ENCODE measurements at places on chromosomes 7 and 10.

DNA sequence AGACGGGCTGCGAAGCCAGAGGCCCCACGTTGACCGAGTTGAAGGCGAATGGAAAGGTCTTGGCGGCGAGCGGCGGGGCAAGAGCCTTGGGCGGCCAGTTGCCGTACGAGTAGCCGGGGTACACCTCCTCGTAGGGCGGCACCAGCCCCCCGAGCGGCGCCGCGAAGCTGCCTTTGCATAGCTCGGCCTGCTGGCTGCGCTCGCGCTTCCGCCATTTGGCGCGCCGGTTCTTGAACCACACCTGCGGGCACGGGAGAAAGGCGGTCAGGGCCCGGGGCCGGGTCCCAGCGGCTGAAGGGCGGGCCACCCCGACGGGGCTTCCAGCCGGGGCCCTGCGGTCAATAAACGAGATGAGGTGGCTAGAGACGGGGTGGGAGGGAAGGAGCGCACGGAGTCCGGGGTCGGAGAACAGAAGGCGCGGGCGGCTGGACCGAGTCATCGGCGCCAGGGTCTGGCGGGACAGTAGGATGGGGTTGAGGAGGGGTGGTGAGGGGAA, 4.8 kb downstream of the ELOVL3 start:
- peak; percentile 26 for DNase-seq

DNA sequence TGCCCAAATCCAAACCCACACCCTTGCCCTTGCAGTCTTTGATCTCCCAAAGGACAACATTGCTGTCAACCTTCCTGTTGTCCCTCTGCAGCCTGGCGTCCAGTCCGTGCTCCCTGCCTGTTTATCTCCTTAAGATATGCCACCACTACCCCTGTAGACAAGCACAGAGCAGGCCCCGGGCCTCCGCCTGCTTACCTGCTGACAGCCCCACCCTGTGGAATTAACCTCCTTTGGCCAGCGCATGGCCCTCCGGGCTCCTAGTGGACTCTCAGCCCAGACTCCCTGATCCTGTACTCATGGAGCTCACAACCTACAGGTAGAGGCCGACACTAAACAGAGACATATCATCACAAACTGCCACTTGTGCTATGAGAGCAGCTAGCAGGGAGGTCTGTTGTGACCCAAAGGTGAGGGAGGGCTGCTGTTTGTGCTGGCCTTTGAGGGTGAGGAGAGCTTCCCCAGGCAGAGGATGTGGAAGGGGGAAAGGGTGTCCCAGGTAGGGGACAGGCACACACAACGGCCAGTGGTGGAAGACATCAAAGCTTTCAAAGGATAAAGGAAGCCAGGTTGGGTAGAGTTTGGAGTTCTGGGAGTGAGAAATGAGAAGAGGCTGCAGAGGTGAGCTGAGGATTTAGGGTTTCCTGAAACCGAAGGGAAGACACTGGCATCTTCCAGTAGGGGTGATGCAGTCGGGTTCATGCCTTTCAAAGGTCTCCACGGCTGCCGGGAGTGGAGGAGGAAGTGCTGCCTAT, 174.5 kb upstream of the ZMIZ1 start:
- no peak for DNase-seq

- no peak for DNase-seq
Measured at GRCh38 chr10:58157076-58157766, 110.5 kb downstream of the IPMK start.

DNA sequence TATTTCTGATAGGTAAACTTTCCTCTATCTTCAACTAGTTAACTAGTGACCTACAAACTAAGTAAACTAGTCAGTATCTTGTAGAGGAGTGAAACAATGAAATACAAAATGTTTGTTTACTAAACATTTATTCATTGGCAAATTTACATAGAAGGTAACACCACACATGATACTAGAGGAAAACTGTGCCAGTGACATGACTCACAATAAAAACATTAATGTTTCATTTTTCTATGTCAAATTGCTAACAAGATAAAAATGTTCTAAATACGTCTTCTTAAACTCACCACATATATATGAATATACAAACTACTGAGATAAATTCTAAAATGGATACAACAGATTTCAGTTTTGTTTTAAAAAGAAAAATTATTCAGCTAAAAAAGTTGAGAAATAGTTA, 471.3 kb downstream of the PARD3 start:
- DNase-seq, result no peak

GRCh38 chr7:5234852-5235831, 45.1 kb downstream of the WIPI2 start:
- DNase-seq, result no peak

DNA sequence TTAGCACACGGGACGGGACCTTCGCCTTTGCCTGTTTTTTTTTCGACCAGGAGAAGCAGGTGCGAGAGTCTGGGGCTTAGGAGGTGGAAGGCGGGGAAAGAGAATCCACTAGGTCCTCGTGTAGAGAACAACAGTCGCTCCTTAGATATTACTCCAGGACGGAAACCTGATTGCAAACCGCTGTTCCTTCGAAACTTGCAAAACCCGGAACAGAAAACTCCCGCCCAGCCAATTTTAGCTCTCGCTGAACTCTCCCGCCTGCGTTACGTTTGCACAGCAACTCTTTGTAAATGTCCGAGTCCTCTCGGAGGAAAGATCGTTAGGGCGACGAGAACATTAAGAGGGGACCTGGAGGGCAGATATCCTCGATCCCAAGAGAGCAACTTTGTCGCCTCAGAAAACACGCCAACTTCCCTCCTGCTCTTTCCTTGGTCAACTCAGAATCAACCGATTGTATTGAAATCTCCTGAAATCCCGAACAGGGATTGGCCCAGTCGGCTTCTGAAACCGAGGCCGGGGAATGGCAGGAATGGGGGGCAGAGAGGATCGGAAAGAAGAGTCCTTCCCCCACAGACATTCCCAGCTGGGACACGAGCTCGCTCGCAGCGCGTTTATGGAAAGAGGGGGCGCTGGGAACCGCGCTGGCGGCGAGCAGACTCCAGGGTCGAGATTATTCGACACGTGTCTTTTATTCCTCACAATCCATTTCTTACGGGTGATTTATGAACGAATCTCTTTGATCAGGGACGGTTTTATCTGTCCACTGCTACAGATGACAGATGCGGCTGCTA, 9.9 kb downstream of the TWIST1 start:
- DNase-seq, result no peak

- DNase-seq, result no peak
Measured at GRCh38 chr7:44291733-44292419, 33.5 kb downstream of the CAMK2B start.

- DNase-seq, result no peak
Measured at GRCh38 chr10:65040796-65041195, 1519.6 kb downstream of the REEP3 start.

GRCh38 chr7:148847815-148848734, 36.0 kb downstream of the EZH2 start:
- no peak for DNase-seq

- DNase-seq, result no peak
Measured at GRCh38 chr7:54090652-54091213, 451.4 kb upstream of the VSTM2A start.

- DNase-seq, result no peak
Measured at GRCh38 chr10:124745673-124746072, 1.5 kb upstream of the FAM53B start.

DNA sequence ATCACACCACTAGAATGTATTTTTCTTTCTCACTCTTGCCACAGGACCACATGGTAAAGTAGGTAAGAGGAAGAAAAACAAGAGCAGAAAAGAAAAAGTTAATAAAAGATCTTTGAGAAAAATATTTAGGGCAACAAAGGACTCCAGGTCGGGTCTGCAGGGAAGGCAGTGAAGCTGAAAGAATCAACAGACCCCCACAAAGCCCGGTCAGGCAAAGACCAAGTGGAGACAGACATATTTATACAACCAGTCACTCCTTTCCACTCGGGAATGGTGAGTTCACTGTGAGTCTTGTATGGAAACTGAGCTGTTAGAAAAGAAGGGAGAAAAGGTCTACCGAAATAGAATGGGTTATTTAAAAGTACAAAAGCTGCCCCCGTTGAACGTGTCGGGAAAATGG, 28.0 kb downstream of the RSU1 start:
- no peak for DNase-seq

GRCh38 chr7:12573885-12574284, 3.4 kb downstream of the SCIN start:
- DNase-seq, result no peak

GRCh38 chr7:114759347-114760062, 162.4 kb upstream of the MDFIC start:
- no peak for DNase-seq

DNA sequence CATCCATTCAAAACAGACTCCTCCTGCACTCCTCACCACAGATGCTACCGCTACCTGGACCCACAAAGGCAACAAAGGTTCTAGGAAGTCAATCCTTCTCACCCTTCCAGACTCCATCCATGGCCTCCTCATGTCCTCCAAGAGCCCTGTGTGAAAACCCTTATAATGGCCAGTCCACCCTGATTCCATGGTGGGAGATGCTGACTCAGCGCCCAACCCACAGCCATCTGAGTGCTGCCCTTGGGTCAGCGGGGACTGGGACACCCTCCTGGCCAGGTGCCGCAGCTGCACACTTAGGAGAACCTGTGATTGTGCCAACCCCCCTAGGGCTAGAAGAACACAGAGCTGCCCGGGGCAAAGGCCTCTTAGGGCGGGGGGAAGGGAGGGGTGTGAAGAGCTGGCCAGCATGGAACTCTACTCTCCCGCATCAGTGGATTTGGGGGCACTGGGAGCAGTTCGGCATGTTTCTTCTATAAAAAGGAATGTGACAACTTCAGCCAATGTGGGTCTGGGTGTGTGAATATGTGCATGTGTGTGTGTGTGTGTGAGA, 25.4 kb downstream of the TMEM273 start:
- DNase-seq, result no peak

GRCh38 chr7:45606931-45607330, 32.8 kb downstream of the ADCY1 start:
- DNase-seq, result no peak

GRCh38 chr7:8215648-8216333, 46.2 kb downstream of the ICA1 start:
- DNase-seq, result no peak

DNA sequence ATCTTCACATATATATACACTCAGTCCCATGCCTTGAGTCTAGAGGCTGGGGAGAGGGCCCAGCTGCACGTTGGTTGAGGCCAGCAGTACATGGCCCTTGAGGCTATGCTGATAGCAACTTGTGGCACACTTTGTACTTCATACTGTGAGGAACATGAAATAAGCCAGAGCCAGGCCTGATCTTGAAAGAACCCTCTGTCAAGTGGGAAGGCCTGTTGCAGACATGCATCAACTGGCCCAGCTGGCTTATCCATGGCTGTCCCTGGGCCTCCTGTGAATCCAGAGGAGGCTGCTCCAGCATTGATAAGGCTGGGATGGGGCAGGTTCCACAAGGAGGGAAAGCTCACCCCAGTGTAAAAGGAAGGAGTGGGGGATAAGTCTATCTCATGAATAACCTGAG, 140.4 kb downstream of the NRF1 start:
- DNase-seq, result no peak
